ENCODE measurements at places on chromosomes 3 and 15. TPM values are rescaled to one million over a fixed set of nuclear protein-coding genes. Genes with fewer than 3 reads are reported as not detected.

Gene SEMA3G
- 24.2 TPM for total RNA-seq

Gene LDHAL6B
- total RNA-seq, result not detected

Gene LIPH
- total RNA-seq, result 5.8 TPM

Gene GRM2
- 0.54 TPM for total RNA-seq

Gene TMC3
- total RNA-seq, result not detected

Gene GFM1
- 66.6 TPM for total RNA-seq

Gene FGF12
- total RNA-seq, result not detected

DNA sequence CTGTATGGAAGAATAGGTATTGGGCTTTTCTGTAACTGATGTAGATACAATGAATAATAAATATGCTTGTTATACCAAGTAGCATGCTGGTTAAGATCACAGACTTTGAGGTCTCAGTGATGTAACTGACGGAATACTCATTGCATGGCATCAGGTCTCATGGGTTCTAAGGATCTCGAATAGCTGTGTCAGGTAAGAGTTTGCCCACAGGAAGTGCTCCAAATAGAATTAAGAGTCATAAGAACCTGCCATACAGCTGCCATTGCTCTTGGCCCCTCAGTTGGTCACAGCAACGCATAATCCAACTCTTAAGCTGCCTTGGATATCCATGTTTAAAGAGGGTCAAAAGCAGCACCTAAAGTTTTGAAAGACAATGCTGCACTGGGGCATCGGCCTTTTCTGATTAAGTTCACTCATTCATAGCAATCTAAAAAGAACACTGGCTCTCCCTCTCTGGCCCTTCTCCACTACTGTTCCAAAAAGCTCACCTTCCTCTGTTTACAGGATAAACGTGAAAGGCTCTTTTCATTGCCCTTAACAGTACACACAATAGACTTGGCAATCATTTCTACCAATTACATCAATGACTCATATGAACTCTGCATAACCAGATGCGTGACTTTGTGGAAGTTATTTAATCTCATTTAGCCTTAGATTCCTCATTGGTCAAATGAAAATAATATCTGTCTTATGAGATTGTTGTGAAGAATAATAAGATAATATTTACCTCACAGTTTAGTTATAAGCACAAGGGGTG is 74.6 kb downstream of the ZBTB20 start:
- no peak for DNase-seq

- DNase-seq, result no peak
Measured at GRCh38 chr3:10628891-10629670, 123.7 kb upstream of the ATP2B2 start.

DNA sequence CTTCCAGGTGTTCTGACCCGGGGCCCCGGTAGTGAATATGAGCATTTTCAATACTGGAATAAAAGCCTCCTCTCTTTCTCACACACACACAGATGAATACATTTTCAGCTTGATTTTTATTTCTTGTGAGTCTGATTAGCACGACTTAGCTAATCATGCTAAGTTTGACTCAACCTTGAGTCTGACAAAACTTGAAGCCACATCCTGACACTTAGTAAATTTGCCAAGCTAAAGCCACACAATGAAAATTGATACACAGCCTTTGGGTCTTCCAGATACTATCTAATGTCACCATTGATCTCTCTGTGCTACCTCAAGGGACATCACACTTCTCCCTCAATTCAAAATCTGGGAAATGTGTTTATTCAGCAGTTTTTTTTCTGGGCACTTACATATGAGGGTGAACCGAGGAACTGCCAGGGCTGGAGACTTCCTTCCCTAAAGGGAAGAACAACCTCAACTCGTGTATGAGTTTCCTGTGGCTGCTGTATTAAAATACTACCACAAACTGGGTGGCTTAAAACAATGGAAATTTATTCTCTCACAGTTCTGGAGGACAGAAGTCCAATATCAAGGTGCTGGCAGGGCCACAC is 18.6 kb downstream of the TMEM266 start:
- DNase-seq, result no peak

DNA sequence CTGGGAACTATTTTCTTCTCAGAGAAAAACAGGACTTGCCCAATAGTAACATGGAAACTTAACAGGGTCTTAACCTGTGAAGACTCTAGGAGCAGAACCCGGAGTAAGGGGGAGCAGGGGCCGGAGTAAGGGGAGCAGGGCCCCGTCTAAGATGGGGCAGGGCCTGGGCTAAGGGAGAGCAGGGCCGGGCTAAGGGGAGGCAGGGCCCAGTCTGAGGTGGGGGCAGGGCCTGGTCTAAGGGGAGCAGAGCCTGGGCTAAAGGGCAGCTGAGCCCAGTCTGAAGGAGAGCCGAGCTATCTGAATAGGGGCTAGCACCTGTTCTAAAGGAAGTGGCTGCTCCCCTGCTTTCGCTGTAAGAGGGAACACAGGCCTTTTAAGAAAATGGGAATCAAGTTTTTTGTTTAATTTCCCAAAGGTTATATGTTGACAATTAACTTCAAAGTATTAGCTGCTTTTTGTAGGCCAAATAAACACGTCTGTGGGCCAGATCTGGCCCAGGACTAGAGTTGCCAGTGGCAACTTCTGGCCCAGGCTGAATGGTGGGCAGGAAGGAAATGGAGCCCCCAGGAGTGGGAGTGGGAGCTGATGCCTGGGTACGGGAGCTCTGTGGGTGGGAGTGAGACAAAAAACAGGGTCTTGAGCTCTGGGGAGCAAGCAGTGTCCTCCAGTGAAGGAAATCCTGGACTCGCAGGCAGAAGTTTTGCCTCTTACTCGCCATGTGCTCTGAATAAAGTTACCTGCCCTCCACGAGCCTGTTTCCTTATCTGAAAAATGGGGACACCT is 32.5 kb downstream of the CSPG4 start:
- DNase-seq, result no peak

DNA sequence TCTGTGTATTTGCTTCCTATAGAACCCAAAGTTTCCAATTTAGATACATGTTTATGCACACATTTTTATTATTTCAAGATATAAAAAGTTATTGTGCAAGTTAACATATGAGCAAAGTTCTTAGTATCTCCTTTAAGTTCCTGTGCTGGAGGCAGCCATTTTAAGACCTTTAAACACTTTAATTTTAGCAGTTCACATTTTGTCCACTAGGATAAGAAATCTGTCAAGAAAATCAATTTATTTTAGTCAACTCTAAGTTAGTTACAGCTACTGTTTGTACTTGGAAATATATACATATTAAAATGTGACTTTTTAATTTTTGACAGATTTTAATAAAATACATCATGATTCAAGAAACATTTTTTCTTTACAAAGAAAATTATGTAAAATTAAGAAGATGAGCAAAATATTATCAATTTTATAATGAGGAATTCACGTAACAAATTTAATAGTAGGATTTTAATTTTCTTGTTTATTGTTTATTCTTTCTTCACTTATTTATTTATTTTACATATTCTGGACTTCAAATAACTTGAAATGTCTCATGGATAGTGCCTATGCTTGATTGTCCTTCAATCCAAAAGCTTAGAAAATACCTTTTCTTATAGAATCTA is 402.6 kb upstream of the GBE1 start:
- no peak for DNase-seq

DNA sequence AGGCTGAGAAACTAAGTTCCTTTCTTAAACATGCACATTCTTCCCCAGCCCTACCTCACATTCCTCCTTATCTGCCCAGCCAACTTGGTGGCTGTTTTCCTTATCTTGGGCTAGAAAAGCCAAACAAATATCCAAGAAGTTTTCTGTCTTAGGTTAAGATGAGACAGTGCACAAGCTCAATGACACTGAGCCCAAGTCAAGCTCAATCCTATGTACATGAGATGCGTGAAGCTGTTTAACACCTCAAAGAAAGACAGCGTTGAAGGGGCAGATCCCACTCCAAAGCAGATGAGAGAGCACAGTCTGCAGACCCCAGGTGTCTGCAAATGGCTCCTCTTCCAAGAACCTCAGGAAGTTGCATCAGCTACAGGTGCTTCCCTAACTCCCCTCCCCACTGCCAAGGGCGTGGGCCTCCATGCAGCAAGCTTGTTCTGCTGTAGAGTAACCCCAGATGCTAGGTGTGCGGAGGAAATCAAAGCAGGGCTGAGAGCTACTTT is 16.6 kb downstream of the LRRC2 start:
- no peak for DNase-seq

Data from Peyer's patch (tissue), 4 donors.